ENCODE measurements at places on chromosomes 3 and 15.

GRCh38 chr3:69524816-69525215, 138.9 kb upstream of the FRMD4B start:
- no peak for DNase-seq

GRCh38 chr3:107116251-107116650, 261.0 kb upstream of the CCDC54 start:
- DNase-seq = no peak

GRCh38 chr3:90062016-90062415, 954.6 kb downstream of the EPHA3 start:
- no peak for DNase-seq

GRCh38 chr3:58054652-58055051, 46.4 kb downstream of the FLNB start:
- DNase-seq = no peak

DNA sequence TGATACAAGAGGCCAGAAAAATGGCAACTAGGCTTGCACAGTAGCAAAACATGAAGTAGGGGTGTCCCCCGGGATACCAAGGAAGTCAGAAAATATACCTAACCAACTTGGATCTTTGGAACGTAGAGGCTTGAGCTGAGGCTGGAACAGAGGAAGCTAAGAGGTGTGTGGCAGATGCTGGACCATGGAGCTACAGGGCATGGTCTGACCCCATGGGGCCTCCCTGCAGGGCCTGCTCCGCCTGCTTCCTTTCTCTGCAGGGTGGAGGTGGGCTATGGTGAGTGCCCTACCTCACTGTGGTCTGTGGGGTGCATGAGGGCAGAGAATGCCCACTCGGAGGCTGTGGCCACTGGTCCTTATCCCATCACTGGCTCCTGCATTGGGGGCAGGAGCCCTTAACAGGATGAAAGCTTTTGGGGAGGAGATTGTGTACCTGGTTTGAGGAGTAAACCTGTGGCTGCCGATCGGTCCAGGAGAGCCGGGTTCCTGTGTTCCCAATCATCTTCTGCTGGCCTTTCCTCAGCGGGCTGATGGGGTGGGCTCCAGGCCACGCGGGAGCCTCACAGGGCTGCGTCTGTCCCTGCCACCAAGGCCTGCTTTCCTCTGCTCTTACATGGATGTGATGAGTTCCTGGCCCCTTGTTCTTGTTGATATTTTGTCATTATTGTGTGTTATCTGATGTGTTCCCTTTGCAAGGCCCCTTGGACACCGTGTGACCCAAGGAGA, 96.8 kb downstream of the OCA2 start:
- no peak for DNase-seq

DNA sequence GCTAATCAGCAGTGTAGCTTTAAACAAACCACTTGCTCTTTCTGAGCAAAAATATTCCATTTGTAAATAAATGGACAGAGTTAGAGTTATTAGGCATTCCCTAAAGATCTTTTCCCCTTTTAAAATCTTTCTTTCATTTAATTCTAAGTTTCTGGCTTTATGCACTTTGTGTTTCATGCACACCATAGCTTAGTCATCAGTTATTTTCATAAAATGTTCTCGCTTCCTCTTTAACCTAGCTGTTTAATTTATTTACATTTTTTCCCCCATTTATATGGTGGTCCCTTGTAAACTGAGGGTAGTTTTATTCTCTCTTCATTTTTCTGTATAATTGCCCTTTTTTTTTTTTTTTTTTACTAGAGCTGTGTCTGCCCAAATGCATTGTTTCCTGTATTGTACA, 315.0 kb upstream of the LRRFIP2 start:
- no peak for DNase-seq

- no peak for DNase-seq
Observed at GRCh38 chr3:124217542-124217941, 225.6 kb upstream of the ROPN1 start.

- no peak for DNase-seq
Observed at GRCh38 chr15:88658070-88658965, 19.5 kb downstream of the ISG20 start.

- DNase-seq = no peak
Observed at GRCh38 chr3:149266736-149267135, 45.1 kb upstream of the CP start.

- DNase-seq = no peak
Observed at GRCh38 chr3:185351396-185351795, 11.5 kb upstream of the MAP3K13 start.

DNA sequence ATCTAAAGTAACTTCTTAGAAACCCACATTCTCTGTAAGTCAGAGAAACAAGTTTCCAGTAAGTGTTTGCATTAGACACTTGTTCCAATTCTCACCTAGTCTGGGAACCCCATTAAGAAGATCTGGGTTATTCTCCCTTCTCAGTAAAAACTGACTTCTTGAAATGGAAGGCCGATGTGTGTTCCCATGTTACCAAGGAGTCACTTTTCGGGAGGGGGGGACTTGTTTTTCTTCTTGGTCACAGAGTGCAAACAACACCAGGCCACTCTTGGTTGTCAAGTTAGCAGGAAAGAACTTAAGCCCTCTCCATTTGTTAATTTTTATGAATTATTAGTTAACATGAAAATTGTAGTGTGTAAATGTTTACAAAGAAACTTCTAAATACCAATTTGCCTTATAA, 55.6 kb downstream of the ITPR1 start:
- no peak for DNase-seq
